ENCODE measurements at places on chromosomes 4 and X.
A peak's percentile ranks its signal among the peaks of the same experiment; 100 is the strongest.

- no peak for DNase-seq
Observed at GRCh38 chr4:7655511-7656243, 220.9 kb upstream of the PSAPL1 start.

GRCh38 chrX:30812326-30812725 is 76.7 kb downstream of the TAB3 start:
- no peak for DNase-seq

DNA sequence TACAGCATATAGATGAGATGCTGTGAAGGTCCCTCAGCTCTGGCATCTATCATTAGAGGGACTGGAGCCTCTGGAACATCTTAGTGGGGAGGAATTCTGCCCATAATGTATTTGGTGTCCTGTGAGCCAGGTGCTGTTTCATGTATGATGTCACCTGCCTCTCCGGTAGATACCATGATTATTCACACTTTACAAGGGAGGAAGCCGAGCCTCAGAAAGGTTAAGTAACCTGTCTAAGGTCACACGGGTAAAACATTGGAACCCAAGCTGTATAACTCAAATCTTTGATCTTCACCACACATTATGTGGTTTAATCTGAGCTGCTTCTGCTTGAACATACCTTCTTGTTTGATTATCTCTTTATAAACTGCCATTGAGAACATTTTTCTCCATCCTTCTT is 442.8 kb downstream of the BCOR start:
- no peak for DNase-seq

GRCh38 chrX:130395341-130395740 is 6.4 kb upstream of the RBMX2 start:
- DNase-seq, result no peak

DNA sequence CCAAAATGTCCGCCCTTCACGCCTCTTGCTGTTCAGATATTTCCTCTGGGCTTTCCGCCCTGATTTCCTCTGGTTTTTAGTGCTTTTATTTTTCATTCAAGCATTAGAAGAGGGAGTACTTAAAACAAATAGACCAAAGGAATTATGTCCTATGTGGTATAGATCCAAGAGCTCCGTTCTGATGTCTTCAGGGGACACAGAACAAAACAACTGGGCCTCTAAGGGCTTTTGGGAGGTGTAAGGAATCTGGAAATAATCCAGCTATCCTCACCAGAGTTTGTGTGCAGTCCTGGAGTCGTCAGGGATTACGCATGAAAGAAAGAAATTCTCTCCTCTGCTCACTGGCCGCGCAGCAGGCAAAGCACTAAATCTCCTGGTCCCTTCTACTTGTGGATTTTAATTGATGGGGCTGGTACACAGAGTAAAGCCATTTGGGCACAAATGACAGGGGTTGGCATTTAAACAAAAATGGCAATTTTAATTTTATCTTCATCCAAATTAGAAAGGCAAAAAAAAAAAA is 999.2 kb downstream of the ADGRL3 start:
- no peak for DNase-seq

DNA sequence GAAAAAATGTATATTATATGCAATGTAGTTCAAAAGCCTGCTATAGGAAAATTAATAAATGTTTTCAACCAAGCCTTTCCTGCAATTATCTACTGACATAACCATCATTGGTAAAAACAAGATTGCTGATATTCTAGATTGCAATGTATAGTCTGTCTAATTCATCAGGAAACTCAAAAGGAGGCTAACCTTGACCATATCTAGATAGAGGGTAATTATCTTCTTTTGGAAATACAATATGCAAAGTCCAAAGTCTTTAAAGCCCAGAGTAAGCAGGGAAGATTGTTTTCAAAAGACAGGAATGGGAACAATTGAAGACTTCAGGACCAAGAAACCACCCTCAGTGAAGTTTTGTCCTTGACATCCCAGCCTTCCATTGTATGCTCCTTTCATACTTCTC is 123.1 kb upstream of the GLRA2 start:
- no peak for DNase-seq

- peak; percentile 3 for DNase-seq
Observed at GRCh38 chrX:147884958-147885357, 26.8 kb upstream of the FMR1 start.

DNA sequence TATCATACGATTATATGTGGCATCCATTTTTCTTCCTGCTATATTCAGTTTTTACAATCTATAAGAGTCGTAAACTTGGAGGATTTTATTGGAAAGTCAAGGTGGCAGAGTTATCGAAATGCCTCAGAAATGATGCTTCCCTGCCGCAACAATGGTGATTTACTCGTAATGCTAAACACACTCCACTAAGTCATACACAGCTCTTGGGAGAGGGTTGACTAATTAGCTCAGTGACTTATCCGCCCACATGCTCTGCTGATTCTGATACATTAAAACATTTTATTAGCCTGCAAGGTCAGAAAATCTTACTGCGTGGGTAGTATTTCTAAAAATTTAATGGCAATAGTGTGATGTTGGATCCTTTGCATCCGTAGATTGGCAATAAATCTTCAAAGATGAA is 420.1 kb downstream of the ARAP2 start:
- no peak for DNase-seq

DNA sequence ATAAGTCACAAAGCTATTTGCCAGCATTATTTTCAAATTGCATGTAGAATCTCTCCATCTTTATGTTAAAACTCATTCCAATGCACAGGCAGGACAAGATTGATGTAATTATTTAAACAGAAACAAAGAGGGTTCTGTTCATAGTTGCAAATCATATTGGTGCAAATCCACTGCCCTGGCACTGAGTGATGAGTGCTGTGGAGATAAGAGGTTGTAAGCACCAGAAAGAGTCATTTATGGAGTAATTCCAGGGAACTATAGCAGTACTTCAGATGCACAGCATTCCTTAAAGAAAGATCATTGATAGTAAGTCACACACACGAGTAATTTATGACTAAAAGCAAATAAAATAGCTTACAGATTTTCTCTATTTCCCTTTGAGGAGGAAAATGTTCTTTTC is 337.7 kb upstream of the CTSO start:
- DNase-seq, result no peak

DNA sequence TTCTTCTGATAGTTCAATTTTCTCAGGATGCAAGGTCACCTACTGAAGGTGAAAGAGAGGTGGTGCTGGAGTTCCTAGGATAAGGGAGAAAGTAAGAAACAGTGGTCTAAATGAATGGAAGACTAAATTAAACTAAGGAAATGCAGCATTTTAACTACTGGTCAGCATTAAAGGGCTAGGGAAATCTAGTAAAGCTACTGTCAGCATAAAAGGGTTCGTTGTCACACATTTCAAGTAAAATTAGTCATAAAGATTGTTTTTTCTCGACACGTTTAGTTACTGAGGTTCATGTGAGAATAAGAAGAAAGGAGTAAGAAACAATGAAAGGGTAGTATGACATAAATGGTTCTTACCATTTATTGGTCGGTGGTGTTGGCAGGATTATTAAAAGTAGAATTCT is 40.0 kb upstream of the COX18 start:
- no peak for DNase-seq

GRCh38 chr4:156870861-156871260 is 100.7 kb downstream of the PDGFC start:
- no peak for DNase-seq

DNA sequence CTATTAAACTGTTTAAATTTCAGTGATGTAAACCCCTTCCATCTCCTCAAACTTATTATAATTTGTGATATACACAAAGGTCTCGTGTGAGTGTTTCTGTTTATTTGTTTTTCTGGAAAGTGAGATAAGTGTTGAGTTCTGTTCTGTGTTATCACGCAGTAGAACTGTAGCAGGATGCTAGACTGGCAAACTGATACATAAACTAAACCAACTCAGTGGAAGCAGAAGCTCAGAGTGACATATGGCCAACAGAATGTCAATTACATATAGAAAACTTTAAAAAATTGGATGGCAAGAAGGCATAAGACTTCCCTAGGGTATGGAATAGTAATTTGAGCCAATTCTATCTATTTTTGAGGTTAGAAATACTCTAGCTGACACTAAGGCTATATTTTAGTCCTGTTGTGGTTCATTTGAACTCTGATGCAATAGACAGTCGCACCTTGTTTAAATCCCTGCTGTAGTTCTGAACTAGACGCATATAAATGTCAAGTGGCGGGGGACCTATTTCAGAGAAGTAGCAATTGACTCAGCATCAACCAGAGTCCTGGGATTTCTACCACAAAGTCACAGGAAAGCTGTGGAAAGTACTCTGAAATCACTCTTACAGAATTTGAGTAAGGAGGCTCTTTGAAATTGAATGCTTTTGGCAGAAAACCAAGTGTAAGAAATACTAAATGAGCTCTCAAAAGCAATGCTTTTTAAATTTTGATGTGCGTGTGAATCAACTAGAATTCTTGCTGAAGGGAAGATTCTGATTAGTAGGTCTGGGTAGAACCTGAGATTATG is 294.4 kb downstream of the INPP4B start:
- no peak for DNase-seq

DNA sequence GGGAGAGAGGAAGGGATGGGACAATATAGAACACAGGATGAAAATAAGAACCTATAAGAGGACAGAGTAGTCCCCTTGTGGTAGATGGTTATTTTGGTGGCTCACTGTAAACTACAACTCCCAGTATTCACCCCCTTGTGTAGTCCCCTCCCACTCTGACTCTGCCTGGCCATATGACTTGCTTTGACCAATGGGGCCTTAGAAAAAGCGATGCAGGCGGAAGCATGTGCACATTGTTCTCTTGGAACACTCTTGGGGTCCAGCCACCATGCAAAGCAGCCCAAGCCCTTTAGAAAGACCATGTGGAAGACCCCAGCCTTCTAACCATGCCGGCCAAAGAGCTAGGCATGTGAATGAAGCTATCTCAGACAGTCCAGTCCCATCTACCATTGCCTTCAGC is 415.0 kb downstream of the BCOR start:
- DNase-seq, result no peak

- DNase-seq, result no peak
Observed at GRCh38 chr4:7938609-7939376, 868 bp downstream of the AFAP1 start.

DNA sequence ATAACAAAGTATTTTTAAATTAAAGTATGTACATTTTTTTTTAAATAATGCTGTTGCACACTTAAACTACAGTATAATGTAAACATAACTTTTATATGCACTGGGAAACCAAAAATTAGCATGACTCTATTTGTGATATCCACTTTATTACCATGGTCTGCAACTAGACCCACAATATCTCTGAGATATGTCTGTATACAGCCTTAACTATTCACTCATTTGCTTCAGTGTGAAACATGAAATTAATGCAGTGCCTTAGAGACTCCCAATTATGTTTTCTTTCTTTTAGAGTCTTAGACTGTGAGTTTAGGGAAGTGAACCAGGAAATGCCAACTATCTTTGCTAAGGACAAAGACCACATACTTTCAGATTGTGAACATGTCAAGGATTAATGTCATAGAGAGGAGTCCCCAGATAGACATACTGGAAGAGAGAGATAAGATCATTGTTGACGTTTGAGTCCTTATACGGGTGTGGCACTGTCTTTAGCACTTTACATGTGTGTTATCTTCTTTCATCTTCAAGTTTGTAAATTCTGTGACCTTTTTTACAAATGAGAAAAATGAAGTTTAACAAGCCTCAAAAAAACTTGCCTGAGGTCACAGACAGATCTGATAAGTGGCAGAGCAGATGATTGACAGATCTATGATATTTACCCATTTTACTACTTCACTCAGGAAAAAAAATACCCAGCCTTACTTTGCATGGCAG is 23.2 kb downstream of the CXorf58 start:
- no peak for DNase-seq

- DNase-seq, result no peak
Observed at GRCh38 chr4:126807132-126807531, 825.6 kb upstream of the INTU start.

GRCh38 chr4:176668324-176668723 is 124.4 kb downstream of the VEGFC start:
- DNase-seq, result no peak

- peak; percentile 40 for DNase-seq
Observed at GRCh38 chr4:98261405-98262291, 464 bp downstream of the RAP1GDS1 start.

DNA sequence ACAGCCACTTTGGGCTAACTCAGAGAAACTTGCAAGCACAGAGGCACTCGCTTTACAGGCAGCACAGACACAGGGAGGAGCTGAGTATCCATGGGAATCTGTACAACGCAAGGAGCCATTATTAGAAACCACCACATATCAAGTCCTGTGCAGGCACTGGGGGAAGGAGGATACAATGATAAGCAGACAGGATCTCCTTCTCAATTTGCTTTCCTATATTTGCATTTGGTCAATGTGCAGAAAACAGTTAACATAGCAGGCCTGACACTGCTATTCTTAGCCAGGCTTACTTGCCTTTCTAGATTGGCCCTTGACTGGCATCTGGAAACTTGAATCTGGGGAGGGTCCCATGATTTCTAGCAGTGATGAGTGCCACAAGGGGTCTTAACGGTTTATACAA is 65.8 kb downstream of the TEC start:
- no peak for DNase-seq

GRCh38 chr4:41600243-41600912 is 62.4 kb downstream of the LIMCH1 start:
- DNase-seq, result no peak

DNA sequence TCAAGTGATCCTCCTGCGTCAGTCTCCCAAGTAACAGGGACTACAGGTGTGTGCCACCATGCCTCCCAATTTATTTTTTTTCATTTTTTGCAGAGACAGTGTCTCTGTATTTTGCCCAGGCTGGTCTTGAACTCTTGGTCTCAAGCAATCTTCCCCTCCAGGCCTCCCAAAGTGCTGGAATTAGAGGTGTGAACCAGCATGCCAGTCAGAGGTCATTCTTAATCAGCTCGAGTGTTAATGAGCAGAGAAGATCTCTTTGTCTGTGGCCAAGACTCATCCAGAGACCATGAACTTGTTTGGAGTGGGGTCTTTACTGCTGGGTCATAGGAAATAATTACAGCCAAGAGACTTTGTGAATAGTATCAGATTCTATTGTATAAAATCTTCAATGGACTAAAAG is 99.2 kb upstream of the AP1S2 start:
- no peak for DNase-seq

GRCh38 chr4:163217505-163217904 is 50.8 kb upstream of the NAF1 start:
- DNase-seq, result no peak

- DNase-seq, result no peak
Observed at GRCh38 chr4:108628411-108628810, 8.0 kb downstream of the RPL34 start.

DNA sequence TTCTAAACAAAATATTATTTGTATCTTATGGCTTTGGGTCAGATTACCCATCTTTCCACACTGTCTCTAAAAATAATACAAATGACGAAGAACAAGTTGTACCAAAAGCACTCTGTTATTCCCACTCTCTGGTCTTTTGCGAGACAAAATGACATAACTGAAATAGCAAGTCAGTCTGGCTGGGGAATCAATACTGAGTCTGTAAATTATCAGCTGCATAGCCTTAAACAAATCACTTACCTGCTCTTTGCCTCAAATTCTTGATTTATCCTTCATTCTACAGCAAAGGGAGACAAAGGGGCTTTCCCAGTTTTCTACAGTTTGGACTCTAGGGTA is 40.9 kb downstream of the SOWAHB start:
- no peak for DNase-seq

- DNase-seq, result no peak
Observed at GRCh38 chrX:16215660-16216059, 48.4 kb downstream of the MAGEB17 start.

- DNase-seq, result no peak
Observed at GRCh38 chrX:8939322-8939721, 94.6 kb downstream of the FAM9B start.

Data from inflammatory macrophage treated with lipopolysaccharide for 1 hour (primary cell).